ENCODE measurements at places on chromosomes 13 and 19.

DNA sequence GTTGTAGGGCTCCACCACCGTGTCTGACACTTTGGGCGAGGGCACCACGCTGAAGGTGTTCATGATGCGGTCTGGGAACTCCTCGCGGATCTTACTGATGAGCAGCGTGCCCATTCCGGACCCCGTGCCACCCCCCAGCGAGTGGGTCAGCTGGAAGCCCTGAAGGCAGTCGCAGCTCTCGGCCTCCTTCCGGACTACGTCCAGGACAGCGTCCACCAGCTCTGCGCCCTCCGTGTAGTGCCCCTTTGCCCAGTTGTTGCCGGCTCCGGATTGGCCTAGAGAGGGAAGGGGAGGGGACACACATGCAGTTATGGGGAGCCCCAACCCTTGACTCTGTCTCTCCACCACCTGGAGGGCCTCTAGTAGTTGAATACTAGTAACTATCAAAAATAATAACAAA is 6.2 kb downstream of the TUBB4A start:
- no peak for DNase-seq

DNA sequence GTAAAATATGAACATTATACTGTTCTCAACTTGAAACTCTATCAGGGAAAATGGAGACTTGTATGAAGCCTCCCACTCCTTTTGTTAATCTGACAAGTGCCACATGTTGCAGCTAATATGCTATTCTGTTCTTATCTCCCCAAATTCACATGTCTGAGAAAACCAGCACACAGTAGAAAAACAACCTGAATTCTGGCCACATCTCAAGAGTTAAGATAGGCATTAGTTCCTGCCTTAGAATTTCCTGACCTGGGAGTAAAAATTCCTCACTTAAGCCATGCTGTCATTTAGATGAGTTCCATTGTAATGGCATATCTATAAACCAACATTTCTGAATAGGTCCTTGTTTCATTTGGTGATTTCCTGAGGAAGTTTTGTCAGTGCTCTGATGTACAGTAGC is 1098.5 kb downstream of the EFNB2 start:
- DNase-seq, result no peak

DNA sequence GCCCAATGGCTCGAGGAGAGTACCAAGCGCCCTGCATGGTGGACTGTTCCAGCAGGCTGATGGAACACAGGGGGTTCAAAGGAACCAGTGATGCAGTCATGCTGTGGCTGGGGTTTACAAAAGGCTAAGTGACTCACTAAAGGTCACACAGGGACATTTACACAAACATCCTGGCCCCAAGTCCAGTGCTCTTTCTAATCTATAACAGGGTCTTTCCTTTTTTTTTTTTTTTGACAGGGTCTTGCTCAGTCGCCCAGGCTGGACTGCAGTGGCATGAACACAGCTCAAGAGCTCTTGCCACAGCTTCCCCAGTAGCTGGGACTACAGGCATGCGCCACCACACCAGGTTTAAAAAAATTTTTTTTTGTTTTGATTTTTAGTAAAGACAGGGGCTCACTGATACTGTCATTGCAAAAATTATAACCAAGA is 2.8 kb upstream of the SLC25A15 start:
- DNase-seq, result no peak

- DNase-seq, result no peak
Measured at GRCh38 chr13:78398743-78399410, 204.5 kb downstream of the POU4F1 start.

- DNase-seq, result no peak
Measured at GRCh38 chr19:7564866-7565265, 29.3 kb downstream of the PNPLA6 start.

DNA sequence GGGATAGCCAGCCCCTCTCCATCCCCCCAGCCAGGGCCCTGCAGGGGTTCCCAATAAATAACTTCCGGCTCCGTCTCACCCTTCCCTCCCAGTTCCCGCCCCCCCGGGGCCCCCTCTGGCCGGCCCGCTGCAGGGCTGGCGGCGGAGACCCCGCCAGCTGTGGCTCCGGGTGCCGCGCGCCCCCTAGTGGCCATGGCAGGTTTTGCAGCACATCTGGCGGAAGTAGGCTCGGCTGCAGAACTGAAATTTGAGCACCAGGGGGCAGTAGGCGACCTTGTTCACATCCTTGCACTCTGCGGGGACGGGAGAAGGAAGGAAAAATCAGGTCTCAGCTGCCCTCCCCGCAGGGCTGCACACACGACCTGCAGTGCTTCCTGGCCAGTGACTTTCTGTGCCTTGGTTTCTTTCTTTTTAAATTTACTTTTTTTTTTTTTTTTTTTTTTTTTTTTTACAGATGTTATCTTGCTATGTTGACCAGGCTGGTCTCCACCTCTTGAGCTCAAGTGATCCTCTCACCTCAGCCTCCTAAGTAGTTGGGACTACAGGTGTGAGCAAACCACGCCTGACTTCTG is 3.6 kb upstream of the MYO1F start:
- DNase-seq, result peak; percentile 88

DNA sequence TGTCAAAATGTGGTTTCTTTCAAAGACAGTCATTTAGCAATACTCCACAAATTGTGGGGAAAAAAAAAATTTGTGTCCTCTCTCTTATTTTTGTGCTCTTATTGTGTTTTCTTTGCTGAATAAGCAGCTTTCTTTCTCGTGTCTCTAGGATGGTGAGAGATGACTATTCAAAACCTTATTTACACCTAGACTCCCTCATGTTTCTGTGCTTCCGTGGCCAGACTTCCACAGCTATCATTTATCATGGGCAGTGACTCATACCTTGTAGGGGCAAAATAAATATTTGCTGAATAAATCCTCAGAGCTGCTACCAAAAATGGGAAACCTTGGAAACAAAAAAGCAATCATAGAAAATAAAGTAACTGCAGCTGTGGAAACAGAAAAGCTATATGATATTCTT is 204.9 kb upstream of the MIR17HG start:
- DNase-seq, result no peak

- no peak for DNase-seq
Measured at GRCh38 chr13:26980099-26981031, 191.2 kb downstream of the USP12 start.

GRCh38 chr19:16887353-16888265 is 1.2 kb upstream of the F2RL3 start:
- no peak for DNase-seq

DNA sequence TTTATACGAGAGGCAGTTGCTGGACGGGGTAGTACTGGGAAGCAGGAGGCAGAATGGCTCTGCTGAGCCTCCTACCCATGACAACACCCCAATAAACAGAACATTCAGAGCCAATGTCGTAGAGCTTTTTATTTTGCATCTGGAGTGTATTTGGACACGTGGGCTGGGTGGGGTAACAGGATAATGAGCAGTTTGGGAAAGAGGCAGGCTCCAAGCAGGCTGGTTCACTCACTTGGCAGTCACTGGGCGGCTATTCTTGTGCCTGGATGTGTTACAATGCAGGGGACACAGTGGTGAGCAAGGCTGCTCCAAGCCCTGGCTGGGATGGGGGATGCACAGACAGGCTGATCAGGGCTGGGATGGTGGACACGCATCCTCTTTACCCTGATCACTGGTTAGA is 9.5 kb downstream of the ACTMAP start:
- DNase-seq, result no peak

All from WTC11 (cell line).